ENCODE measurements at places on chromosomes 12 and 14.

- DNase-seq: no peak
These were observed 172.0 kb upstream of the VASH1 start for GRCh38 chr14:76589246-76589645.

DNA sequence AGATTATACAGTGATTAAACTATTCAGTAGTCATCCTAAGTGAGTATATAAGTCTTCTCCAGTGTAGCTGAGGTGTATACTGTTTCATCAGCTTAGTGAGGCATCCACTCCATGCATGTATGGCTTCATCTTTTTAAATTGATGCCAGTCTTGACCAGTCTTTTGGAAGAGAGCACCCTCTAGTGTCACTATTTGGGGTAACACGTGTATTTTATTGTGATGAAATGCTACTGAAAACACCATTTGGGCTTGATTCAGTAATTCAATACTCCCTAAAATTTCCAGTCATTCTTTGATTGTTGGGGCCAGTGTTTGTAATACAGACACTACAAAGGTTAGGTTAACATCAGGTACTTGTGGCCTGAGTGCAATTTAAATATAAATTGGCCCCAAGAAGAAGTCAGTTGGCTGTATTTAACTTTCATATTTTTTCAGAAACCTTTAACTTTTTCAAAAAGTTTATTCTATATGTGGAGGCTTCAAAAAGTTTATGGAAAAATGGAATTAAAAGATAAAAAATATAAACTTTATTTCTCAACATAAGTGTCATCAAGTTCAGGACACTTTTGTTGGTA, 35.3 kb downstream of the MIPOL1 start:
- peak; percentile 28 for DNase-seq

DNA sequence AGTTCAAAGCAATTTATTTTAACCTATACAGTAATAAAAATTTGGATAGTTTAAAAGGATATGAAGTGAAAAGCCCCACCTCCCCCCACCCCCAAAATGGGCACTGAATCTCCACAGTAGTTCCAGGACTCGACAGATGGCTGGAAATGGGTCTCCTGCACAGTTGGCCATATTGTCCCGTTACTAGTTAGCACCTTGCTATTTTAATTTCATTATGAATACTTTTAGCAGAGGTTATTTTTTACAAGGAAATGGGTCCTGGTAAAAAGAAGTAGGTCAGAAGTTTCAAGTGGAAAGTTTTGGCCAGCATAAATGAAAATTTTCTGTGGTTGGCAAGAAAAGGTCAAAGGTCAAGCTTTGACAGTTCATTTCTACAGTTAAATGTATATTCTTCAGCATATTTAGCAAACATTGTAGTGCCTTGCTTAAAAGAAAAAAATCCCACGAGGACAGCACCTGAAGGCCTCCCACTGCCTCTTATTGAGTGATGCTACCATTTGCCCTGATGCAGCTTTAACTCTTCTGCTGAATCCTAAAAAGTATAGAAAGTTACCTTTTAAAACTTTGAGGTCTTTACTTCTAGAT, 28.3 kb downstream of the MTHFD1 start:
- no peak for DNase-seq

GRCh38 chr14:43539210-43539609, 967.9 kb downstream of the FSCB start:
- no peak for DNase-seq

DNA sequence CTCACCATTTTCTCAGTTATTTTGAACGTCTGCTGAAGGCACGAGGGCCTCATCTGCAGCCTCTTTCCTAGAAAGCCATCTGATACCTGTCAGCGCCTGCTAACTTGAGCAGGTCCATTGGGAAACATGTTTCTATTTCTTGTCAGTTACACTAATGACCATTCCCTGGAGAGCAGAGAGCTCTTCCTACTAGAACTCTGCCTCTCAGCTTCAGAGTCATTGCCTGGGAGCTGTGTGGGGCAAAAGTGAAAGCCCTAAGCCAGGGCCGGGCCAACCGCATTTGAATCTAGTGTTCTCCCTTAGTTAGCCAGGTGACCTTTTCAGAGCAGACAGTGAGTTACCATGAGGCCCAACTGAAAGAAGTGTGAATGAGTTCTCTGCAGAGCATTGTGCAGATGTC, 135.8 kb downstream of the EML1 start:
- no peak for DNase-seq

GRCh38 chr14:37416264-37416663, 178.8 kb downstream of the FOXA1 start:
- no peak for DNase-seq

DNA sequence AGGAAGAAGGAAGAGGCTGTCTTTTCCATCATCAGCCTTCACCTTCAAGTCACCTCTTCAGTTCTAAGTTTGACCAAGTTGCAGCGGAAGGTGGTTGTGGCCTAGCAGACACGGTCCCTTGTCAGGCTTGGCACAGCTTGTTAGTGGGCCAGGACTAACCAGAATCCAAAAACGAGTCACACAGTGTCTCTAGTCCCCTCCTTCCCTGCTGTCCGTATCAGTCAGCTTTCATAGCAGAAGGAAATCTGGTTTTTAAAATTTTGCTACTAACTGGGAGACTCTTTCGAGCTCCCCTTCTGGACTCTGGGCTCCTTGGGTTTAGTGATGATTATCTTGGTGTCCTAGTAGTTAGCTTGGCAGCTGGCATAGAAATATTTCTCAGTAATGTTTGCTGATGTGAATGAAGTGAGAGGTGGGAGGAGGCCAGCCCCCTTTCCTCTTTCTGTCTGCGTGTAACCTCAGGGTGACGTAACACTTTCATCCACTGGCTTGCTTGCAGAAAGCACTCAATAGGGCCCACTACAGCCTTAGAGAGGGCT, 3.8 kb downstream of the ETV6 start:
- no peak for DNase-seq

DNA sequence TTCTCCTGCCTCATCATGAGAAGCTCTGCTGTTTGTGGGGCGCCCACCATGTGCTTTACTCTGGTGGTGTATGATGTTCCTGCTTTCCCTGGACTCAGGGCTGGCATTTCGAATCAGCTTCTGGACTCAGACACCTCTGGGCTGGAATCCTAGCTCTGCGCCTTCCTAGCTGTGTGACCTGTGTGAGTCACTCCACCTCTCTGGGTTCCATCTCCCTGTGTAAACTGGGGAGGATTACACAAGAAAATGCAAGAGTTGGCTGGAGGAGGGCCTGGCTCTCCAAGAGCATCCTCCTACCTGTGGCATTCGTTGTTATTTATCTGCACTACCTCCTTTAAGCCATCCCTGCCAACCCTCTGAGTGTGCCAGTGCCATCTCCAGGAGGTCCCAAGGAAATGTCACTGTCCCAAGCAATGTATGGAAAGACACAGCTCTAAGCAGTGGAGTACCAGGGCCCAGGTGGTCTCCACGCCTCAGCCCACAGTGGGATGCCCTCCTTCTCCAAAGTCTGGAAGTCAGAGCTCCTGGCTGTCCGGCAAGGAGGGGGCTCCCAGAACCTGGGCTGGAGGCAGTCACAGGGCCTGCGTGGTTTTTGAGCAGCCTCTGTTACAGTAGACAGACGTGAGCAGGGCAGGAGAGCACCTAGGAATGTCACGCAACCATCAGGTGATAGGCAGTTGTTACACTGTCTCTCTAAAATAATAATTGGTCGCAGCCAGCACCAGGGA, 7.3 kb upstream of the TNFAIP2 start:
- no peak for DNase-seq

DNA sequence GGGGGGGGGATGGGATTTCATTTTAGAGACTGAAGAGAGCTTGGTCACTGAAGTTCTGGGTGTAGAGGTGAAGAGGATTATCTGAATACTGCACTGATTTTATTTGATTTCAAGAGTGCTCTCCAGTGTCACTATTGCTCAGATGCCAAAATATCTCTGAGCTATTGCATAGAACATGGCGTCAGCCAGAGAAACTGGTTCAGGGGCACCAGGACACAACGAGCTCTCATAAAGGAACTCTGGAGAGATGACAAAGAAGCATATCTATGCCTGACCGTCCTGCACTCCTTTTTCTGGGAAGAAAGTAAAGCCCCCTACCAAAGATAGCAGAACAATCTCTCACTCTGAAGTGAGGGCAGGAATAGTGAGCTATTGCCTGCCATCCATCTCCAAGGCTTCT, 2.0 kb downstream of the SLC7A8 start:
- no peak for DNase-seq

- DNase-seq: no peak
These were observed 164.4 kb downstream of the CAND1 start for GRCh38 chr12:67433385-67434175.

DNA sequence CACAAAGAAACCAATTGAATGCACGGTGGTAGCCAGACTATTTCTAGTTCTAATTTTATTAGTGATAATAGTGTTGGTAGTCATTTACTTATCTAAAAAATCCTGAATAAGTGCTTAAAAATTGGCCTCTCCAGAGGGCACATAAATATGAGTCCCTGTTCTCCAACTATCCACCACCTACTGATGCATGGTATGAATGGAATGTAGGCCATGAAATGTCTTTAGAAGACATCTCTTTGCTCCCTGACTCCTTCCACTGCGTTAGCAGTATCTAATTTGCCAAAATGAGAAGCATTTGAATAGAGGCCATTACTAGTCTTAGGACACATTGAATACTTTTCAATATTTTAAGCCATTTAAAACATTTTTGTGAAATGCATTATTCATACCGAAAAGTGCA, 261.7 kb downstream of the LRFN5 start:
- DNase-seq: no peak

DNA sequence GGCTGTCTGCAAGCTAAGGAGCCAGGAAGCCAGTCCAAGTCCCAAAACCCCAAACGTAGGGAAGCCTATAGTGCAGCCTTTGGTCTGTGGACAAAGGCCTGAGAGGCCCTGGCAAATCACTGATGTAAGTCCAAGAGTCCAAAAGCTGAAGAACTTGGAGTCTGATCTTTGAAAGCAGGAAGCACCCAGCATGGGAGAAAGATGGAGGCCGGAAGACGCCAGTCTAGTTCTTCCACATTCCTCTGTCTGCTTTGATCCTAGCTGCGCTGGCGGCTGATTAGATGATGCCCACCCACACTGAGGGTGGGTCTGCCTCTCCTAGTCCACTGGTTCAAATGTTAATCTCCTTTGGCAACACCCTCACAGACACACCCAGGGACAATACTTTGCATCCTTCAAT, 58.5 kb downstream of the CAPS2 start:
- no peak for DNase-seq

- no peak for DNase-seq
These were observed 8.1 kb downstream of the ITGA7 start for GRCh38 chr12:55699471-55700055.

- DNase-seq: no peak
These were observed 42.5 kb downstream of the CYP46A1 start for GRCh38 chr14:99726538-99727095.

DNA sequence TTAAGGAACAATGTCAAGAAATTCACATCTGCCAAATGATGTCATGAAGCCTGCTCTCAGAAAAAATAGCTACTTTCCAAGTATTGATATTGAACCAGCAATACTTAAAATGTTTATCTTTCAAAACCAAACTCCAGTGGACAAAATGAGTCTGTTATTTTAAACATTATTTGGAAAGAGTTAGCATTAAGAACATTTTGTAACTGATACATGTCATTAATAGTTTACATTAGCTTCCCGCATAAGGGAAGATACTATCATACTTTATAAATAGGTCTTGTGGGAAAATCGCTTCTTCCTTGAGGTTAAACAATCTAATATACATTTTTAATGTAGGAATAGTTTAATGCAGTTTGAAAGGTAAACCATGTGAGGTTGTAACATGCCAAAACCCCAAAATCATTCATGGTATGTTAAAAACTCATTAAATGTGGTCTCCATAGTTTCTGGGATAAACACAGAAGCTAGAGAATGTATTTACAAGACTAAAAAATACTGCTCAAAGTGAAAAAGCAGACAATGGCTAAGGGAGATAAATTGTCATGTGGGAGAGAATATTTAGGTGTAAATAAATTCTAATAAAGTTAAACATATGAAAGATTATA, 73.4 kb upstream of the ATP2B1 start:
- no peak for DNase-seq

GRCh38 chr12:132511516-132512196, 21.7 kb downstream of the FBRSL1 start:
- DNase-seq: no peak

GRCh38 chr14:53634793-53635192, 321.8 kb downstream of the BMP4 start:
- DNase-seq: no peak

GRCh38 chr14:102371361-102371760, 8.6 kb downstream of the TECPR2 start:
- DNase-seq: no peak

- no peak for DNase-seq
These were observed 133.7 kb downstream of the BRMS1L start for GRCh38 chr14:35959835-35960234.

- DNase-seq: no peak
These were observed 33.8 kb upstream of the ATP2B1 start for GRCh38 chr12:89742337-89743022.

All from NCI-H1048 (cell line).